Stimulated activated CD8-positive, alpha-beta memory T cell treated with anti-CD3 and anti-CD28 coated beads, Interleukin-2, amount 100 ng/mL, for 1 hour (primary cell): ENCODE measurements at places on chromosomes 3 and 15.

- no peak for DNase-seq
These were observed 39.3 kb downstream of the TRANK1 start for GRCh38 chr3:36905545-36905944.

DNA sequence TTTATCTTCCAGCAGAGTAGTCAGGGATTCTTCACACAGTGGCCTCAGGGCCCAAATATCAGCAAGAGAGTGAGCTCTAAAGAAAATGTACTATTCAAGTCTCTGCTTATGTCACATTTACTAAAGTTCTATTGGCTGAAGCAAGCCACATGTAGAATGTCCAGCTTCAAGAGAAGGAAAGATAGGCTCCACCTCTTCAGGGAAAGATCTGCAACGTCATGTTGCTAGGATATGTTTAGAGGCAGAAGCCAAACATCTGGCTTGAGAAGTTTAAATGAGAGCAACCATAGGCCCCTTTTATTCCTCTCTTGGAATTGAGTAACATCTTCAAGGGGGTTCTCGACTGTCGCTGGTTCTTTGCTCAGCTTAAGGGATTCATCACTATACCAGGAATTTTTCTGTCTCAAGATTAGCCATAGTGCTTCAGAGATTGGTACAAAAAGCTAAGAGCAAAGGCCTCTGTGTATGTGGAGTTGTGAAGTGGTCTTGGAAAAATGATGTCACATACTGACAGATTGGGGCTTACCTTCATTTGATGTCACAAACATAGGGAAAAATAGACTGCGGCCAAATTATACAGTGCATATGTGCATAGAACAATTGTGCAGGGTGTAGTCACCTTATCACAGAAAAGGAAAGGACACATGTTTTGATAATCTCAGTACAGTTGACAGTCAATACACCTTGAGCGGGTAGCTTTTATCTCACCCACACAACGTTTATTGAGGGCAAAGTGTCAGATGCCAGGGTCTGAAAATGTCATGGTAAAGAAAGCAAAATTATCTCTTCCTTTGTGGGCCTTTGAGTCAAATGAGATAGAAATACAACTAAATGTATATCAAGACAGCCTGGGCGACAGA is 11.3 kb upstream of the THRB start:
- DNase-seq = no peak

GRCh38 chr15:49718234-49718633 is 97.4 kb downstream of the DTWD1 start:
- DNase-seq = no peak

DNA sequence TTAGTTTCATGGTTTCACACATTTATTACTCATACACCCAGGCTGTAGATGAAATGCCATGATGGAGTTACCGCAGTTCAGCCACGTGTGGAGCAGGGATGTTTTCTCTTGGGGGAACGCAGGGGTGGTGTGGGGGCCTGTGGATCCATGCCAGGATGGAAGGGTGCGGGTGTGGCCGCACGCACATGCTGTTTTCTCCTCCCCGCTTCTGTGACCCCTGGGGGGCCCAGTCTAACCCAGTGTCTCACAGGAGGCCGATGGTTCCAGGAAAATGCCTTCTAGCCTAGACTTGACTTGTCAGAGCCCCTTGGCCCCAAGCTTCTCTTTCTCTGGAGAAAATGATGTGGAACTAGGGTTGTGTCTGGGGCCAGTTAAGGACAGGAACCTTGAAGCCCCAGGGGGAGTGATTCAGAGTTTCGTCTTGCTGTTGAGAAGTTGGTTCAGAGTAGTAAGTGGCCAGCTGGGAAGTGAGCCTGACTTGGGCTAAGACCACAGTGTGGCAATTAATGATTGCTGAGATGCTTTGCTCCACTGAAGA is 240.4 kb upstream of the BHLHE40 start:
- DNase-seq = no peak

- DNase-seq = no peak
These were observed 103.7 kb downstream of the MEIS2 start for GRCh38 chr15:36996538-36997181.

GRCh38 chr3:197244751-197245150 is 53.7 kb downstream of the DLG1 start:
- DNase-seq = no peak

DNA sequence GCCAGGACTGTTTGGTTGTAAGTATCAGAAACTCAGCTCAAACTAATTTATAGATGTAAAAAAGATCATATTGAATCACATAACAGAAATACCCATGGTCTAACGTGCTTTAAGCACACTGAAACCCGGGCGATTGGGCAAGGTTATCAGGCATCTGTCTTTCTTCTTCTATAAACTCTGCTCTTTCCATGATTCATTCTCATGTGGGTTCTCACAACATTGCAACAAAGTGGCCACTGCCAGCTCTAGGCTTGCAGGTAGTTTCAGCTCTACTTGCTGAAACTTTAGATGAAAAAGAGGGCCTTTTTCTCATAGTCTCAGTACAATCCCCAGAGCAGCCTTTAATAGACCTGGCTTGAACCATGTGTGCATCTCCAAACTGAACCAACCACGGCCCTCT is 456.1 kb downstream of the MFSD1 start:
- DNase-seq = no peak

- DNase-seq = no peak
These were observed 95.5 kb downstream of the CHST2 start for GRCh38 chr3:143215059-143215458.

DNA sequence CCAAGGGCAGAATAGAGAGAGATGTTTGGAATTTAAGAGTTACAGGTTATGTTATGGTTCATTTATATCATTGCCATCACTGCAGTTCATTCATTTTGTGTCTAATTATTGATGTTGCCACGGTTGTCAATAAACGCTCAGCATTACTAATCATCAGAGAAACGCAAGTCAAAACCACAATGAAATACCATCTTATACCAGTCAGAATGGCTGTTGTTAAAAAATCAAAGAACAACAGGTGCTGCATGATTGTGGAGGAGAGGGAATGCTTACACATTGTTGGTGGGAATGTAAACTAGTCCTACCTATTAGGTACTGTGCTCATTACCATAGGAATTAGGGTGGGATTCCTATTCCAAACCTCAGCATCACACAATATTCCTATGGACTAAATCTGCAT is 350.5 kb downstream of the TIGIT start:
- DNase-seq = no peak

DNA sequence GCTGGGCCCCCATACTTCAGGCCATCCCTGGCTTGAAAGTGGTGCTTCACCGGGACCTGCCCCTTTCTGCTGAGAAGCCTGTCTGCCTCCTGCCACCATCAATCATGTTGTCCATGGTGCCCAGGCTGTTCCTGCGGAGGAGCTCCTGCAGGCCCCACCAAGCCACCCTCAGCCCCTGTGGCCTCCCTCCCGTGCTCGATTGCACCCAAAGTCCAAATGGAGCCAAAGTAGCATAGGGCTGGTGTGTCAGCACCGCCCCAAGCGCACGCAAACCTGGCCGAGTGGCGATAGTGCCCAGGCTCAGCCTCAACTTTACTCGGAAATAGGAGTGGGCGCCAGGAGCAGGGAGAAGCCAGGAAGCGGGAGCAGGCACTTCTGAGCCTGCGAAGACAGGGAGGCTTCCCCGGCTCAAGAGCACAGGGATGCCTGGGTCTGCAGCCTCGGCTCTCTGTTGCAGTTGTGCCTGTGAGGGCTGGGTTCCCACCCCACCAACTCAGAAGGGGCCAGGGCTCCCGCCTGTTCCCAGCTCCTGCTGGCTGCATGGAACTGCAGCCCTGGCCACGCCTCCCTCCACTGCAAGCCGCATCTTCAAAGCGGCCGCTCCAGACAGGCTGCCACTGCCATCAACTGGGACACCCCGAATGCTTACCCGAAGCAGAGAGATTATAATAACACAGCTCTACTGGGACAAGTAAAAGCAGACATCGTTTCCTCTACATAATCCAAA is 203.0 kb downstream of the ARRDC4 start:
- DNase-seq = no peak

DNA sequence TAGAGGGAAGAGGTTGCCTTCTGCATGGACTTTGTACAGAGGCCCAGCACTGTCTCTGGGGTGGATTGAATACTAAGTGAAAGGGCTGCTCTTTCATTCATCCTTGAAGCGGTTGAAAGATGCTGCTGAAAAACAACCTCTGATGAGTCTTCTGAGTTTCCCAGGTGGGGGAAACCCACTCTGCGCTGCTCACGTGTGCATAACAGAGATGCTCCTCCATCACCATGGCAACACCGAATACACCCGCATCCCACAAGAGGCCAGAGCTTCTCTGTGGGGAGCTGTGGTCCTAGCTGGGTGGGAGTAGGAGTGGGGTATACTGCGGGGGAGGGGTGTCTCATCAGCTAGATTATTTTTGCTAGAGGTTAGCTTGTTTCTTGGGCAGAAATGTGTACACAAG is 6.1 kb upstream of the SYN2 start:
- DNase-seq = no peak

DNA sequence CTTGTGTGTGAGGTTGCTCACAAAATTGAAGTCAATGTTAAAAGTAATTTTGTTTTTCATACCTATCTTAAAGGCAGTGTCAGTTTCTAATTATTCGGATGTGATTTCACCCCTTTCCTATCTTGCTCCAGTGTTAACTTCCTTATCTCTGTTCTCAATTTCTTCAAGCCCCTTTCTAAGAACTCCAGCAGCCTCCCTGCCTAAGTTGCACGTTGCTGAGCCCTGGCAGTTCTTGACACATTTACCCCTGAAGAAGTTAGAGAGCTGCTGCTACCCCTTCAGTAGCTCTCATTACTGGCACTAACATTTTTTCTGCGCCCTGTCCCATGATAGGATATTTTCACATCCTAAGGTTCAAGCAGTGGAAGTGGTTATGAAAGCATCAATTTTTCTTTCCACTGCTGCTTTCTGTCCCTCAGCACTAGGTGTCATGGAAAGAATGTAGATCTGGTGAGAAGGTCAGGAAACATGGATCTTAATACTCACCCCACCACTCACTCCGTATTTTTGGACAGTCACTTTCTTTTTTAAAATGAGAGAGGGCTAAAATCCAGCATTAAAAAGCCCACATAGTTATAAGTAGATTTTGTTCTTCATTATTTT is 62.9 kb downstream of the OPA1 start:
- DNase-seq = no peak

GRCh38 chr3:188546835-188547670 is 393.1 kb downstream of the LPP start:
- no peak for DNase-seq

- DNase-seq = no peak
These were observed 465.8 kb upstream of the ROBO1 start for GRCh38 chr3:80233576-80233975.

DNA sequence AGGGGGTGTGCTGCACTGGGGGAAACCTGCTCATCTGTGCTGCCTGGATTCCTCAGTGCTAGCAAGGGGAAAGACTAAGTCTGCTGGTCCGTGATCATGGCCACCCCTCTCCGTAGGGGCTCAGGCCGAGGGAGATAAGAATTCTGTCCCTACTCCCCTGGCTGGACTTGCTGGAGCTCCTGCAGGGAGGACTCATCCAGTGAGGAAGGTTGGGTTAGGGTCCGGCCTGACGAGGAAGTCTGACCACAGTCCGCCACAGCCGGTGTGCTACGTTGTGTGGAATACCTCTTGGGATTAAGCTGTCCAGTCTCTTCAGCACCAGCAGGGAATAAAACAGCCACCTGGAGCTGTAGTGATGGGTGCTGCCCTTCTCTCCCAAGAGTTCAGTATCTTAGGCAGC is 1309.1 kb upstream of the CADM2 start:
- DNase-seq = no peak

DNA sequence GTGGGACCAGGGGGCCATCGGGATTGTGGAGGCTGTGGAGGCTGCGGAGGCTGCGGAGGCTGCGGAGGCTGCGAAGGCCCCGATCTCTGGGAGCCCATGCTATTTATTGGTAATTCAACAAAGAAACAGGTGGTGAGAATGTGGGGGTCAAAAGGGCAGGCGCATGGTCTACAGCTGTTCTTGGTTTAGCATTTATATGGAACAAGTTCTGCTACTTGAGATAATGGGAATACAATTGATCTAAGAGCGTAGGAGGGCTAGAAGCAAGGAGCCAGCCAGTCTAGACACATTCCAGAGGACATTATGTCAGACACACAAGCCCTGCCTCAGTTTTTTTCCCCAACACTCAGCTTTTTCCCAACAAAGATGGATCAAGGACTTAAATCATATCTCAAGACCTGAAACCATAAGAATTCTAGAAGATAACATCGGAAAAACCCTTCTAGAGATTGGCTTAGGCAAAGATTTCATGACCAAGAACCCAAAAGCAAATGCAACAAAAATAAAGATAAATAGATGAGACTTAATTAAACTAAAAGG is 20.1 kb downstream of the C3orf80 start:
- DNase-seq = no peak

GRCh38 chr15:60002528-60003218 is 1.4 kb upstream of the FOXB1 start:
- DNase-seq = no peak

GRCh38 chr3:156808025-156808424 is 18.1 kb upstream of the LEKR1 start:
- DNase-seq = no peak

- no peak for DNase-seq
These were observed 616.1 kb upstream of the ALCAM start for GRCh38 chr3:104750581-104750980.

GRCh38 chr3:149553781-149554451 is 79.4 kb downstream of the TM4SF4 start:
- DNase-seq = no peak

DNA sequence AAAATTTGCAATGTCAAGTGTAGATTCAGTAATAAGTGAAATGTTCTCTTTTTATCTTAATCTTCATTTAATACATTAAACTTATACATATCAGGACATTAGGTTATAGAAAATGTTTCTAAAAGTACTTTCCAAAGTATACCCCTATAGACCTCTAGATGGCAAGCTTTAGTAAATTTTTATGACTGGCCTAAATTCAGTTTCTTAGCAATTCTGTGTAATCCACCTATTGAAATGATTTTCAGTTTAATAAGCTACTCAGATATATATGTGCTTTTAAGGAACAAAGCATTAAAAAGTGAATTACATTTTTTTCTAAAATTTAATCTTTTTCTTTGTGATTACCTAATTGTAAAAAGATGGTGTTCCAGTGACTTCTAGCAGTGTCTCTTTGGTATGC is 342.2 kb downstream of the GBE1 start:
- no peak for DNase-seq

- DNase-seq = no peak
These were observed 69.1 kb upstream of the MAGI1 start for GRCh38 chr3:66107855-66108254.

- DNase-seq = no peak
These were observed 25.8 kb upstream of the ADPGK start for GRCh38 chr15:72809329-72809728.
